Left renal cortex interstitium (tissue), 4 donors: ENCODE measurements at places on chromosomes 1 and 21.

GRCh38 chr1:168887381-168887780 lies 158.4 kb upstream of the DPT start:
- DNase-seq = no peak

GRCh38 chr1:70840260-70840953 lies 207.2 kb downstream of the PTGER3 start:
- DNase-seq = no peak

DNA sequence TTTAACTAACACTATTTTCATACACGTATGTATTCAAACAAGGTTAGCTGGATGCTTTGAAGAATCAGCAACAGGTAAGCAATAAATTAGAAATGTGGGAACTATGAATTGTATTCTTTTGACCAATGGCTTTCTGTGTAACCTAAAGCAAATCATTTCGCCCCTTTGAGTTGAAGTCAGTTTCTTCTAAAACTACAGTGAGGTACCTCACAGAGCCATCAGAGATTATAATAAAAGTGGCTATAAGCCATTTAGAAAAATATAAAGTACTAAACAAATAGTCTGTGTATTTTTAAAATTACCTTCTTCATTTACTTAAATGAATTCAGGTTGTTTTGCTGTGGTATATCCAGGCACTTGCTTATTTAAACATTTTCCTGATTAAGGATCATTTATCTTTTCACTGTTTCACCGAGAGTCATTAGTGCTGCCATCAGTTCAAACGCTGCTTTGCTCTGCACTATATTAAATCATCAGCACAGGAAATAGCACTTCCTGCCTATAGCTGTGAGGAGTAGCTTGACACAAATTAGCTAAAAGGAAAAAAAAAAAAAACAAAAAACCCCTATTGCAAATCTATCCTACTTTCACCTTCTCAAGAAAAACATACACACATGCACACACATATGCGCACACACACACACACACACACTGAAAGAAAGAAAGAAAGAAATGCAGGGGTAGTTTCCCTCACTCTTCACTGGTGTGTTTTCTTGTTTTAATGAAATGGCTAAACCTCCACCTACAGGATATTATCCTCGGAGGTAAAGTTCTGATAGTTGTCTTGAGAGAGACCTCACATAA lies 39.8 kb upstream of the C1orf105 start:
- DNase-seq = no peak

- no peak for DNase-seq
Observed at GRCh38 chr1:63943393-63943792, 169.6 kb downstream of the ROR1 start.

DNA sequence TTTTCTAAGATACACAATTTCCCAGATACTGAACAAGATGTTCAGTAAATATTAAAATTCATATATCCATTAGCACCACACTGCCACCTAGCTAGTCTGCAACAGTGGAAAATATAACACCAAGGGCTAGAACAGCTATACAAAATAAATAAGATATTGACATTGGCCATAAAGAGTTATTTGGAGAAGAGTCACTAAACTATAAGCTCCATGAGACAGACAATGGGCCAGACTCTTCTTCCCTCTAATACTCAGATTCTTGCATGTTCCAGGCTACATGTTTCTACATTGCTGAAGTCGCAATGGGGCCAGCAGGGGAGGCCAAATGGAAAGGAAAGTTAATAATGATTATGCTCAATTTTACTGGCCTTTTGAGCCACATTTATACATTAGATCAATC lies 21.5 kb downstream of the SPATA6 start:
- DNase-seq = no peak

- DNase-seq = no peak
Observed at GRCh38 chr1:24619376-24619775, 23.7 kb upstream of the SRRM1 start.

- peak; percentile 41 for DNase-seq
Observed at GRCh38 chr1:58162952-58163550, 383.5 kb downstream of the OMA1 start.

GRCh38 chr1:20733360-20733975 lies 965 bp upstream of the SH2D5 start:
- DNase-seq = no peak

GRCh38 chr1:172657586-172657985 lies 1.3 kb upstream of the FASLG start:
- no peak for DNase-seq

DNA sequence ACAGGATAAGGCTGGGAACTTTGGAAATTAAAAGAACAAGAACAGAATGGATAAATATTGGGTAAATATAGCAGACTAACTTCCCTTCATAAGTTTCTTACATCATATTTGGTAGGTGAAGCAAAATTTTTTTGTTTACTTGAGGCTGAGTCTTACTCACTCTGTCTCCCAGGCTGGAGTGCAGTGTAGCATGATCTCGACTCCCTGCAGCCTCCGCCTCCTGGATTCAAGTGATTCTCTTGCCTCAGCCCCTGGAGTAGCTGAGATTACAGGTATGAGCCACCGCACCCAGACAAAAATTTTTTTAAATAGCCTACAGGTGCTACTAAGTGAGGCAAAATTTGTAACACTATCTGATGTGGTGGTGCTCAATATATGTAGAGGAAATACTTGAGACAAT lies 50.7 kb downstream of the TM2D1 start:
- no peak for DNase-seq

- no peak for DNase-seq
Observed at GRCh38 chr1:154352581-154353459, 27.5 kb downstream of the ATP8B2 start.

- DNase-seq = no peak
Observed at GRCh38 chr1:36857754-36858153, 176.6 kb downstream of the GRIK3 start.

- no peak for DNase-seq
Observed at GRCh38 chr21:45864436-45864835, 117.1 kb upstream of the COL6A1 start.

DNA sequence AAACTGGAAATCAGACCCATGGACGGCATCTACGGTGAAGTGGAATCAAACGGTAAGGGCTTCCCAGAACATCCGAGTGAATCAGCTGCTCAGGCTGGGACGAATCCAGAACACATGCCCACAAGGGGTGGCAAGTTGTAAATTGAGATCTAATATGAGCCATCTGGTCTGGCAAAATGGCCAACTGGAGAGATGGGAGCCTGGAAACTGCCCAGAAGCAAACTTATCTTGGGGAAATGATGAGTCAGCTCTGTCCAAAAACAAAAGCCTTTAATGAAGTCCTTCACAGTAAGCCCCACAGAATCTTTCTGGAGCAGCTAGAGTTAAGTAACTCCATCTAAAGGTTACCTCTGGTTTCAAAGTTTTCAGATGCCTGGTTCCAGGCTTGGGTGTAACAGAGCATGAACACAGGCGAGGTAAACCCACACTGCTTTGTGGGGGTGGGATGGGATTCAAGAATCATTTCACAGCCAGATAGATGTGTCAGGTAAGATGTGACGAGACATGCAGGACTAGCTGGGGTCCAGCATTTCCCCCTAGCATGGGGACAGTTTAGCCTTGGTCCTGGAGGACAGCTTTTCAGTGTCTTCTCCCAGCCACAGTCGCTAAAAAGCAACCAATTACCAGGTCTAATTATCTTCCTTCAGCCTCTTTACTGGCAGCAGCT lies 10.5 kb upstream of the SRP9 start:
- no peak for DNase-seq

GRCh38 chr1:61782771-61783170 lies 40.5 kb downstream of the PATJ start:
- no peak for DNase-seq

DNA sequence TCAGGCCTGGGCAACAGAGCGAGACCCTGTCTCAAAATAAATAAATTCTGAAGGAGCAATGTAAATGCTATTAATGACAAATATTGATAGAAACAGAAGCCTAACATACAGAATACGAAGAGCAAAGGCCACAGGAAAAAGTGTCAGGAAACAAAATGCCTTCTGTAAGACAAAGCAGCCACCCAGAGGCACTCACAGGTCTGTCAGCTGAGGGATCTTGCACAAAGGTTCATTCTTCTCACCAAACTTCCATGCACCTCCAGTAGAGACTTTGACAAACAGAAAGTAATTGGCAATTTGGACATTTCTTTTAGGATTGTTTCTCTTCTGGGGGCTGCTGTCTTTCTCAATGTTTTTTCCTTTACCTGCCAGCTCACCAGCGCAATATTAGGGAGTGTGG lies 1.2 kb upstream of the ALDH9A1 start:
- DNase-seq = no peak

GRCh38 chr1:10694633-10695627 lies 101.5 kb downstream of the CASZ1 start:
- peak; percentile 74 for DNase-seq

GRCh38 chr21:38303300-38303699 lies 46.5 kb downstream of the KCNJ15 start:
- DNase-seq = no peak

DNA sequence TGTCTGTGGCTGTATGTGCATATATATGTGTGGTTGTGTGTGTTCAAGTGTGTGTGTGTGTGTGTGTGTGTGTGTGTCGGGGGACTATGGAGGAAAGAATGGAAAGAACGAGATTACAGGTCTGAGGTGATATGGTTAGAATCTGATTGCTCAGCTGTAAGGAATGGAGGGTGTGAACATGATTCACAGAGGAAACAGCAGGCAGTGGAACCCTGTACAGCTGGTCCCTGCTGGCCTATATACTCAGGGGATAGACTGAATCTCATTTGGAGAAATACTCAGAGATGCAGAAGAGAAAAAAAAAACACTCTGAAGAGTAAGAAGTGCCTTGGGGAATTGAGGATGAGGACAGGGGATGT lies 180.1 kb upstream of the ESRRG start:
- no peak for DNase-seq

- no peak for DNase-seq
Observed at GRCh38 chr1:1347663-1348419, 1.4 kb downstream of the DVL1 start.

GRCh38 chr1:209797978-209798639 lies 7.8 kb downstream of the IRF6 start:
- no peak for DNase-seq

DNA sequence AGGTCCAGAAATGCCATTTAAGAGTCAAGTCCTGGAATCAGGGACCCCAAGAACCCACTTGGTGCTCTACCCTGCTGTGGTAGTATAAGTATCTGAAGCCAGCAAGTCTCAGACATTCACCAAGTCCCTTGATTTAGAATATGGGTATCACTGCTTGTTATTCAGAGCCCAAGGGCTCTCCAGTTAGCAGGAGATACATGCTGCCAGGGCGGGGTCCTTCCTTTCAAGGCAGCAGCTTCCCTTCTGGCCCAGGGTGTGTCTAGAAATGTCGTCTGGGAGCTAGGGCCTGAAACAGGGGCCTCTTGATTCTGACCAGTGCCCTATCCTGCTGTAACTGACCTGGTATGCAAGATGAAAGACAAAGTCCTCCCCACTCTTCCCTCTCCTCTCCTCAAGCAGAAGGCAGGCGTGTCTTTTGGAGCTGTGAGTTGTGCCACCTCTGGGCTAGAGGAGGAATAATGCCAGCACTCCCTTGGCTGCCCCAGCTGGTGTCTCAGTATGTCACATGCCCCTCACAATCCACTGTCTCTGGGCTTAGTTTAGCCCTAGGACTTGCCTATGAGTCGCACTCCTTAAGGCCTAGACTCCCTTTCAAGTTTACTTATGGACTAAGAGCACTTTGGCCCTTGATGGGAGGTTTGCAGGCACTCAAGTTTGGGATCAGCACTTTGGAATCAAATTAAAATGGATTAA lies 200.2 kb downstream of the MRPL39 start:
- no peak for DNase-seq

GRCh38 chr21:44376606-44377005 lies 23.2 kb downstream of the TRPM2 start:
- no peak for DNase-seq

- DNase-seq = no peak
Observed at GRCh38 chr1:22473952-22474351, 22.3 kb downstream of the ZBTB40 start.

- DNase-seq = no peak
Observed at GRCh38 chr1:220513834-220514233, 14.1 kb upstream of the MARK1 start.

DNA sequence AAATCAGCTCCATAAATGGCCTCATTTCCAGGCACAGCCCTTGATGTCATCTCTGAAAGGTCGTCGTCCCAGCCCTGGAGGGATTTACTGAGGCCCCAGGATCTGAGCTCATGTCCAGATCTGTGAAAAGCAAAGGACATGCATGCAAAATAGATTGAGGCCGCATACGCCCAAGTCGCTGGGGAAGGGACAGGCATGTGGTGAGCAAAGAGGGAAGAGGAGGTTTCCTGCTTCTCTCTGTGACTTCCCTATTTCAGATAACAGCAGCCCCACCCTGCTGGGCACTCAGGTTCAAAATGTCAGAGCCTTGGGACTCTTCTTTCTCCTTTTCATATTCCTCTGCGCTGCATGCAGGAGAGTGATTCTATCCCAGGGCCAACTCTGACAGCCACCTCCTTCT lies 197.2 kb downstream of the ADSS2 start:
- DNase-seq = no peak

DNA sequence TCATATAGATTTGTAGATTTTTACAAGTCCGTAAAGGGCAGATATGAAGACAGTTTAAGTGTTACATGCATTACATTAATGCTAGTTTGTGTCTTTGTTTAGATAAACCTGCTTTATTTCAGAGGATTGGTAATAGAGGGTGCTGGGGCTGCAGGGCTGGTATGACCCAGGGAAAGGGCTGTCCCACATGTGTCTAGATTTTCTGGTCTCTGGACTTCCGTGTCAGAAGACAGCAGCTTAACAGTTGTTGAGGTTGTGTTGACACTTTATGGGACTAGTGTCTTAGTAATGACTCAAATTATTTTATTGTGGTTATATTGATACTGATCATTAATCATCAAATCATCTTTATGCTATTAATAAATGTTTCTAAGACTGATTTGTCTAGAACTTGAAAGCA lies 10.1 kb downstream of the PRDM2 start:
- no peak for DNase-seq

DNA sequence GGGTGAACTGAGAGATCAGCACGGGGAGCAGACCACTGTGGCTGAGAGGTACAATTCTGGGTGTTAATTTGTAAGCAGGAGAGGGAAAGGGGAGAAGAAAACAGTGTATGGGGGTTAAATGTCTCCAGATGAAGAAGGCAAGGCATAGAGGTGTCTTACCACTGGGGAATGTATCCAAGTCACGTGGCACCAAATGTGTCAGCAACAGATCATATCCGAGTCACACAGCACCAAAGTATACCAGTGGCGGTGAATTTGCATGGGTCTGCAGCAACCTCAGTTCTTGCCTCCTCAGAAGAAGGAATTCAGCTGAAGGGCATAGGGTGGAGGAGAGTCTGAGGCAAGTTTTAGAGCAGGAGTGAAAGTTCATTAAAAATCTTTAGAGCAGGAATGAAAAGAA lies 21.2 kb upstream of the SYCP1 start:
- DNase-seq = no peak

DNA sequence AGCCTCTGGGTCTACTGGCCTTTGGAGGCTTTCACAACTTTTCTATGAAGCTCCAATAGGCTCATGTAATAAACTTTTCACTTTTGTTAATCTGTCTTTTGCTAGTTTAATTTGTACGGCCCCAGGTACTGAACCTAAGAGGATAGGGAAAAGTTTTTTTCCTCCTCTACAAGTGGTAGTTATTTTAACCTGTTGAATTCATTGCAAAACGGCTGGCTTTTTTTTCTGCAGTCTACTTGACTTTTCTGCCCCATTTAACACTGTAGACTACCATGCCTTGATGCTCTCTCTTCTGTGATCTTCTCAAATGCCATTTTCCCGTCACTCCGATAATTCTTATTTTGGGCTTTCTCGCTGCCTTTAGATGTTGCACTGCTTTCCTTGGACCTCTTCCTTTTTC lies 43.6 kb upstream of the DR1 start:
- no peak for DNase-seq

GRCh38 chr1:187943606-187944403 lies 1115.1 kb downstream of the PLA2G4A start:
- no peak for DNase-seq

- no peak for DNase-seq
Observed at GRCh38 chr21:33698087-33698860, 56.0 kb downstream of the ITSN1 start.
